ENCODE measurements at places on chromosomes 2 and 18. TPM values are rescaled to one million over a fixed set of nuclear protein-coding genes. Genes with fewer than 3 reads are reported as not detected.

Gene ACVR1C
- 0.69 TPM for total RNA-seq

Gene CDKL4
- total RNA-seq, result not detected

Gene TMEM247
- total RNA-seq, result not detected

Gene MRPL19
- total RNA-seq, result 77.6 TPM

Gene NT5DC4
- total RNA-seq, result not detected

Gene DSG4
- total RNA-seq, result not detected

Gene SIGLEC15
- total RNA-seq, result not detected

Gene POTEJ
- not detected for total RNA-seq

Gene VIT
- total RNA-seq, result not detected

Gene MAP2
- 1.8 TPM for total RNA-seq

GRCh38 chr2:238846378-238846627, 1.6 kb upstream of the TWIST2 start:
- no peak for DNase-seq

DNA sequence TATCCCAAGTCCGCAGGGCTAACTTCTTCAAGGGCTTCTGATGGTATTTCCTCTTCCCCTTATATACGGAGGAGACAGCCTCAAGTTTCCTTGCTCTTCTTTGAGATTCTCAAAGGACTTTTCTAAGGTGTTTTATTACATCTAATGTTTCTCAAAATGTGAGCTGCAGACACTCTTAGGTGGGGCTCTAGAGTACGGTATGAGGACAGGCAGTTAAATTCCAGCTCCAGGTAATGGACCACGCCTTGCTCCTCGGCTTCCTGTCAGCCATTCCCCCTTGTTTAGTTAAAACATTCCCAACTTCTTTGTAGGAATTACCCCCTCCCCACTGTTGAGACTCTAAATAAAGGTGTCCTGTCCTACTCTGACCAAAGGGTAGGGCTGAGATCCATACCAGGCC, 131.9 kb downstream of the IRS1 start:
- no peak for DNase-seq

DNA sequence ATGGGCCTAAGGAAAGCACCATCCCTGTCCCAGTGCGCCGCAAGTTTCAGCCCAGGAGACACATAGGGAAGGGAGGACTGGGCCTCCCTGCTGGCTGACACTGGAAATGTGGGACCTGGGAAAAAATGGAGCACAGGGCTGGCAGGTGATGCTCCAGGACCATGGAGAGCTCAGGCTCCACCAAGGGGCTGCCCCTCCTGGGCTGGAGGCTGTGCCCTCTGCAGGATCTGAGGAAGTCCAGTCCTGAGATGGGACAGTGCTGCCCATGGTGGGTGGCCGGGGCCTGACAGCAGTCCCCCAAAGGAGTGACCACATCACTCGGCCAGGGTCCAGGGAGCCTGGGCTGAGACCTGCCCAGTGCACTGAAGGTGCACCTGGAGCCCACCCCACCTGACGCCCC, 108.6 kb upstream of the TEKT4 start:
- DNase-seq, result no peak

DNA sequence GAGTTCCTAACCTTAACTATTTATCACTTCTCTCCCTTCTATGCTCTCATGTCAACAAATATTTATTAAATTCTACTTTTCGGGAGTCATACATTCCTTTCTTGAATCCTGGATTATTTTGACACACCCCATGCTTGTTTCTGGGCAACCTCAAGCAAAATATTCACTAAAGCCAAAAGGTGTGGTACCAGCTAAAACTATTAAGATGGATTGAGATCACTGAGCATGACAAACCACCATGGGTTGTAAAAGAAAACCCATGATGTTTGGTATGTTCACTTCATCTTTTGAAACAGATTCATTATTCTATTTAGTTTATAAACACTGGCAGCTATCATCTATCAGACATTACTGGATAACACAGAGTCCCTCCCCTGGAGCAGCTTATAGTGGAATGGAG, 32.5 kb downstream of the DPP4 start:
- no peak for DNase-seq

DNA sequence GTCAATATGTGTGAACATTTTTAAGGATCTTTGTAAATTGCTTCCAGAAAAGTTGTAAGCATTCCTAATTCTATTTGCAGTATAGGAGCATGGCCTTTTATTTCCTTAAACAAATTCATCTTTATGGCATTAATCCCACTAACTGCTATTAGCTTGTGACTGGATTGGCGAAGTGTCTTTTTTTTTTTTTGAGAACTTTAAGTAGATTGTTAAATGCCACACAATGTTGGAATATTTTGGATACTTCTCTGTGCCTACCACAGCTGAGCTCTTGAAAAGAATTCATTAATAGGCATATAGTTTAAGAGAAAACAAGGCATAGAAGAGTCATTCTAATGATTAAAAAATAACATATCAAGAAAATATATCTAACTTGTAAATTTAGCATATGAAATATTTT, 129.7 kb downstream of the LAMA3 start:
- DNase-seq, result no peak

GRCh38 chr2:144553379-144553778, 33.5 kb upstream of the ZEB2 start:
- no peak for DNase-seq

DNA sequence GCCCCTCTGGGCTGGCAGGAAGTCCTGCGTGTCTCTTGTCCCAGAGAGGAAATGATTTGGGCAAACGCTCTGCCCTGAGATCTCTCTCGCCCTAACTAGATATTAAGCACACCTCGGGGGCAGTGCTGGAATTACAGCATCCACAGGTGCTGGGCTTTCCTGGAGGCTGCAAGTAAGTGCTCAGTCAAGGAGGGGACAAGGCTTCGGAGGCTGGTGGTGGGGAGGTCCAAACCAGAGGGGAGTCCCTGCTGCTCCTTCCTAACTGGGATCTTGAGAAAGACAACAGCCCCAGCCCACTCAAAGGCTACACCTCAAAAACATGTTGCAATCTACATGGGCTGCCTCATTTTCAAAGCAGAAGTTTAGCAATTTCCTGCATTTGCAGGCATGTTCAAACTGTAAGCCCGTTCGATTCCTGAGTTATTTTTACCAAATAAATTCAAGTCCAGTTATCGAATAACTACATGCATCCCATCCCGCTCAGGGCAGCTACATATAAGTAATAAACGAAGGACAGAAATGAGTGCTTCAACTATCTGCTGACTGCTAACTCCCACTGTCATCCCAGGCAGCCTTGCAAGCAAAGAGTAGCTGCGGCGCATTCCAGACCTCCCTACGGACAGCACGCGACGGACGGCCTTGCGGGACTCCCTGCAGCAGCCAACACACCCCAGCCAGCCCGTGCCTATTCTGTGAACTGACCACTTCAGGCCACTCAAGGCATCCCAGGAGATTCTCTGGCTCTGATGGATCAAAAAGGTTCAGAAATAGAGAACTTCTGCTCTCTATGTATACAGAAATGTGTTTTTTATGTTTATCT, 27.5 kb downstream of the ZNF516 start:
- DNase-seq, result peak; percentile 39

- no peak for DNase-seq
These were observed 3.7 kb upstream of the SP9 start for GRCh38 chr2:174330945-174331594.

GRCh38 chr2:83464444-83464843, 994.6 kb downstream of the SUCLG1 start:
- no peak for DNase-seq

DNA sequence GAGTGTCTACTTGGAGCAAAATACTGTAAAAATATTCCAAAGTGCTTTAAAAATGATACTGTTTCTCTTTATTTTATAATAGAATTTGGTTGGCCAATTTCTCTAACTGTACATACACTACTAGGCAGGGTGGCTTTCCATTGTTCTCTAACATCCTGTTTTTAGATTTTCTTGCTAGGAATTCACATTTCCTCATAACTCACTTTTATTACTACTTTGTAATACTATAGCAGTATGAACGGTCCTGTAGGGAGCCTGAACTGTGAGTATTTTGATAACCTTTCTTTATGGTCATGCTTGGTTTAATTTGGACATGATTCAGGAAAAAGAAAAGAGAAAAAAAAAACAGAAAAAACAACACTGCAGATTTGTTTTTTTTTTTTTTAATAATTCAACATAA, 37.8 kb downstream of the GCG start:
- DNase-seq, result no peak

DNA sequence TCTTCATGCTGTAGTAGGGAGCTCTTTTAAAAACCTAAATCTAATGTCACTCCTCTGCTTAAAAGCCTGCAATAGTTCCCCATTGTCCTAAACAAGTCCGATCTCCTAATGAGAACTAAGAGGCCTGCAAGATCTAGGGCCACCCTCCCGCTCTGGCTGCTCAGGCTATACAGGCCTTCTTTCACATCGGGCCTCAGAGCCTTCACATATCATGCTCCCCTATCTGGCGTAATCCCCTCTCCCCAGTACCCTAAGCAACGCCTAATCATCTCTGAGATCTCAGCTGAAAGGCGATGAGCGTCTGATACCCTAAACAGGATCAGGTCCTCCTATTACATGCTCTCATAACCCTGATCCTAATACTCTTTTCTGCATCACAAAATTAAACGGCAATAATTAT, 1.9 kb downstream of the MAP4K3 start:
- DNase-seq, result no peak

DNA sequence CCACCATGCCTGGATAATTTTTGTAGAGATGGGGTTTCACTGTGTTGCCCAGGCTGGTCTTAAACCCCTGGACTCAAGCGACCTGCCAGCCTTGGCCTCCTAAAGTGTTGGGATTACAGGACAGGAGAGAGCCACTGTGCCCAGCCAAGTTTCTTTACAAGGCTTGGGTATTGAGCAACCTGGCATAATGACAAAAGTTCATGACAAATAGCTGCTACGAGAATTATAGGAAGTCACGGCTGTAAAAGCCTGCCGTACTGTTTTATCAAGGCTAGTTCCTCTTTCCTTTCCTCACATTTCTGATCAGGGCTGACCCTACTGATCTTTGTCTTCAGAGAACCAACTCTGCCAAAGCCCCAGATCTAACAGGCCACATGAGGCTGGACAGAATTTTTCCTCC, 490.4 kb upstream of the SPRED2 start:
- no peak for DNase-seq

DNA sequence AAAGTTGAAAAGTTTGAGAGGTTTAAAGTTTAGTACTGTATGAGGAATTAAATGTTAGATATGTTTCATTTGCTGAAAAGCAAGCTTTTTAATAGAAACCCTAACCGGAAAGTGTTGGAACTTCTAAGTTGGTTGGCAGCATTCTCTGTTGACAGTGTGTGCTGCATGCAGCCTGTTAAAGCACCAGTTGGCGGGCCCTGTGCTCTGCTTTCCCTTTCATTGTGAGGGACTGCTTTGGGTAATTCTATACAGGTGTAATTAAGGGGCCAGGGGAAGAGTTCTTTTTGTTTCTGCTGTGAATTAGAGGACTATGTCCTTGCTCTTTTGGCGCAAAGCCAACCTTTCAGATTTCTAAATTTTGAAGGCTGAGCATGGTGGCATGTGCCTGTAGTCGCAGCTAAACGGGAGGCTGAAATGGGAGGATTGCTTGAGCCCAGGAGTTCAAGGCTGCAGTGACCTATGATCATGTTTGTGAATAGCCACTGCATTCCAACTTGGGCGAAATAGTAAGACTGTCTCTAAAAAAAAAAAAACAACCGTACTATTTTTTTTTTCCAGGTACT, 20.1 kb downstream of the PLEKHB2 start:
- DNase-seq, result no peak

DNA sequence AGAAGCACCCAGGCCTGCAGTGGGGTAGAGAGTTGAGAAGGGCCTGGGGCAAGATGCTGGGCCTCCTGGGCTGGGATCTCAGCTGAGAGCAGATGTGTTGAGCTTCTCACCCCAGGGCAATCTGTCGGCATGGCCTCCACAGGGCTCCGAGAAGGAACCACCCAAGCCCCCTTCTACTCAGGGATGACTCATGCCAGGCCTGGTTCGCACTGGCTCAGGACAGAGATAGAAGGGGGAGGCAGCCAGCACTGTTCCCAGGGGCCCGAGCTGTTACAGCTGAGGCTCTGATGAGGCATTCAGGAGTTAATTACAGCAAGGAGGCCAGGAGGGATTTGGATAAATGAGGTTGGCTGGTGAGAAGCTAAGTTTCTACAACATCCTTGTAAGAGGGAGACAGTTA, 62.5 kb downstream of the CENPO start:
- no peak for DNase-seq

GRCh38 chr2:86291328-86291662, 46.1 kb downstream of the REEP1 start:
- no peak for DNase-seq

DNA sequence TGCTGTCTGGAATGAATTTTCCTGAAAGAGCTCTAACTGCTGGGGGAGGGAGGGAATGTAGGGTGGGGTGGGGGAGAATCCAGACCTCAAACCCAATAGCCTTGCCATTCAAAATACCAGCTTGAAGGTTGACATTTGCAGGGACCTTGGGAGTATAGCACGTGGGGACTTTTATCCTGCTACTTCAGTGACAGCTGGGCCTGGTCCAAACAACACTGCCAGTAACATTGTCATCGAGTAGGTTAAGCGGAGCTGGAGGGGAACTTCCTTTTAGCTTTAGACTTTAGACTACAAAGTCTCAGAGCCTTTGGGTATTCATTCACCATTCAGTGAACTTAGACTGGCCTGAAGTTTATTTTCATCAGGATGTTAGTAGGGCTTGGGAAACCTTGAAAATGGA, 248.7 kb downstream of the MEIS1 start:
- no peak for DNase-seq

GRCh38 chr2:225091336-225091735, 49.1 kb upstream of the DOCK10 start:
- DNase-seq, result no peak

DNA sequence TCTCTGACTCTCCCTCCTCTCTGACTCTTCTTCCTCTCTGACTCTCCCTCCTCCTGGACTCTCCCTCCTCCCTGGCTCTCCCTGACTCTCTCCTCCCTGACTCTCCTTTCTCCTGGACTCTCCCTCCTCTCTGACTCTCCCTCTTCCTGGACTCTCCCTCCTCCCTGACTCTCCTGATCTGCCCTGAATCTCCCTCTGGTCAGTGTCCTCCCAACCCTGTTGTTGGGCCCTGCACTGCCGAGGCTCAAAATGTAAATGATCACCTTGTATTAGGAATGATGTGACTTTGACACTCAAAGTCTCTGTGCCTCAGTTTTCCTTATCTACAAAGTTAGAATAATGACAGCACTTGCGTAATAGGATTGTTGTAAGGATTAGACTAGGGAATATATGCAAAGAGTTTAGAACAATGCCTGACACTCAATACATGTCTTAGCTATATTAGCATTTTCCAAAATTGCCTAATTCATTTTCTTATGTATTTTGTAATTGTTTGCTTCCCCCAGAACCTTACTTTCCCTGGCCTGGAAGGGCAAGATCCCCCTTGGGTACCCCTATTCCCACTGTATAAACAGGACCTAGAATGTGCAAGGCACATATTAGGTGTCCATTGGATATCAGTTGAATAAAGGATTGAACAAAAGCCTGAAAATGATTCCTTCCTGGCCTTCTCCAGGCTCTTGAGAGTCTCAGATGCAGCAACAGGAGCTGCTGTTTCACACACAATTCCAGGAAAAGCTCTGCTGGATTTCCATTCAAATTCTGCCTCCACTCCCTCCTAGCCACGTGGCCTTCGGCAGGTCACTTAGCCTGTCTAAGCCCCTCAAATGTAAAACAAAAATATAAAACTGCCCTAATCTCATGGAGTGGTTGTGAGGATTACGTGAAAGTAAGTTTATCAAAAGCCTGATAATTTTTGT, 170.1 kb downstream of the INHBB start:
- DNase-seq, result no peak

GRCh38 chr2:102505290-102505689, 32.3 kb downstream of the SLC9A4 start:
- no peak for DNase-seq

Data from endodermal cell (in vitro differentiated cells).